NCI-H526 (cell line): ENCODE measurements at places on chromosomes 2 and 18.

GRCh38 chr2:238168196-238169047 lies 9.7 kb downstream of the ERFE start:
- DNase-seq, result no peak

- DNase-seq, result peak; percentile 30
Observed at GRCh38 chr18:79453816-79454735, 58.3 kb downstream of the NFATC1 start.

DNA sequence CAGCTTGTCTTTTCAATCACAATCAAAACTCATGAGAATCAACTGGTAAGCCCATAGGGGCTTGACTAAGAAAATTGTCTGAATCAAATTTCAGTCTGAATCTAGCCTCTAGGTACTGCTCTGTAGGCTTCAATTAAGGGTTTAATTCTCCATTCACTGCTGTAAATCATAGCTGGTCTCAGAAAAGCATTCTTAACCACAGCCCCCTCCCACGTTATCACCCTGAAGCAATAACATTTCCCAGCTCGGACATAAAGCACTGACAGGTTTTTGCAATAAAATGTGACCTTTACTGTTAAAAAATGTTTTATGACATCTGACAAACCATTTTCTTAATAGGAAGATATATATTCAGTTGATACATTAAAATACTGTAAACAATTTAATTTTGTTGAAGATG lies 55.0 kb downstream of the LRP1B start:
- DNase-seq, result no peak

- DNase-seq, result no peak
Observed at GRCh38 chr2:219629976-219630695, 2.7 kb downstream of the SLC4A3 start.

DNA sequence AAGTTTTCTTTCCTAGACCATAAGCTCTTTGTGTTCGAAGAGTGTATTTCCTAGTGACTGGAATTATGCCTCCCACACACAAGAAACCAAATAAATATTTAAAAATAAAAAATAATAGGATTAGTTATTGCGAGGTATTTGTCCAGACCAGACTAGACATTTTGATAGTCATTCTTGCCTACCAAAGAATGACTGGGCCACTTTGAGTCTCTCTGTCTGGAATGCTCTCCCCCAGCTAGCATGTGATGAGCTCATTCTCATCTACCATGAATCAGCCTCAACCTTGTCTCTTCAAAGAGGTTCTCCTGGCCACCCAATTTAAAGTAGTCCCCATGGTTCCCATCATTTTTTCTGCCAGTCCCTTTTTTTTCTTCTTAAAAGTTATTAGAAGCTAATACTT lies 13.9 kb upstream of the DSC1 start:
- DNase-seq, result no peak

DNA sequence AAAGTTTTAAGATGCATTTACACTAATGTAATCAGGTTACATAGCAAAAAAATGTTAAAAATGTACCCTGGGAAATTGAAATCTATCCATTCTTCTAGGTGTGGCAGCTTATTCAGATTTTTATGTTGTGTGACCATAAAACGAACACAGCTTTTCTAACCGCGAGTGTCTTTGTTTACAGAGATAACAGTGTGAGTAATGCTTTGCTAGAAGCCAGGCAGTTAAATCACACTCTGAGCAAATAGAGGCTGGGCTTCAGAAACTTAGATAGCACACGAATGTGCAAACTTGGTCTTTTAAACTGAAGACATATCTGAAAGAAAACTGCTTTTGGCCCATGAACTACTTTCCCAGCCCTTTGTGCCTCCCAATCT lies 116.1 kb downstream of the SPTBN1 start:
- DNase-seq, result peak; percentile 59

DNA sequence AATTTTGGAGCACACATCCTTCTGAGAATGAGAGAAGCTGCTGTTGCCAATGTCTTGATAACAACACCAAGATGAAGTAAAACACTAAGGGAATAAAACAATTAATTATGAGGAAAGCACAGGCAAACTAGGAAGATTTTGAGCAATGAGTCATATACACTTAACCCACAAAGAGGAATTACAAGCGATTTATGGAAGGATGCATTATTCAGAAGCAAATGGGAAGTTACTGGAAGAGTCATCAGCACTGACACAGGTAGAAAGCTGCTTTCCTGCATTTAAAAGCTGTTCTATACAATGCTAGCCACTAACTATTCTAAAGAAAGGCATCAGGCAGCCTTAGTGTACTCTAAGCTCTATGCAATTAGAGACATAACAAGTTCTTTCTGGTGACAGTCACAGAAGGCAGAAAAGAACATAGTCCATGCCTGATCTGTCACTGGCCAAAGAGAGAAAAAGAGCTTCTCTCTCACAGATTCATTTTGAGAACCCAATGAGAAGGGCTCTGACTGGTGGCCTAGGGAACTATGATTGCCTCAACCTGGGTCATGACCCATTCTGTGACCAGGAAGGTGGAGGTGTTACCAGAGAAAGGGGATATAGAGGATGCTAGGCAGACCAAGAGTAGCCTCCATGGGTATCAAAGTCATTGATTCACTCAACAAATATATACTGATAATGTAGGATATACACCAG lies 45.4 kb downstream of the M1AP start:
- DNase-seq, result no peak

DNA sequence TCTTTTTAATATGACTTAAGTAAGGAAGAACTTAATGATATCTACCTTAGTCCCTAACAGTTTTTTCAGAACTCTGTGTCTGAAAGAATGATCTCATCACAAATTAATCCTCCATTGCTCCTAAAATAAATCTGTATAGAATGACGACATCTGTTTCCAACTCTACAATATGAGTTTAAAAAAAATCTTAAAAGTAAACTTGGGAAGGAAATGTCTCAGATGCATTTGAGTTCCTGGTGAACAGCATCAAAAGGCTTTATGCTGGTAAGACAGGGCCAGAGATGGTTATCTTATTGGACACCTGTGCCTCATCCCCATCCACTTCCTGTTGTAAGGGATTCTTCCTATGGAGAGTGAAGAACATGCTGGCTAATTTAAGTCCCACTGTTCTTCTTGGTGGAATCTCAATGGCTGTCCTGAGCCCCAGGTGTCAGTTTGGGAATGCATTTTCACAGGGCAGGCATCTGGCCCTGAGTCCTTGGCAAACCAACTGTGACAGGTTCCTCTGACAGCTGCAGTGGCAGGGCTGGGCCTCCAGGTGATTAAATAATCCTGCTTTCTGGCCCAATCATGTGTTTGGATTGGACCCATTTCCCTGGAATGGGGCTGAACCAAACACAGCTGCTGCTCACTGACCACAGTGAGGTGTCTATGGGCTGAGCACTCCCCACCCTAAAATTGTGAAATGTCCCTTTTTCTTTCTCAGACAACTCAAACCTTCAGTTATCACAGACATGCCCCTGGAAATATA lies 12.9 kb upstream of the NCKAP5 start:
- DNase-seq, result no peak

GRCh38 chr2:64793701-64794100 lies 140.0 kb upstream of the SERTAD2 start:
- no peak for DNase-seq

GRCh38 chr2:219650426-219651248 lies 23.2 kb downstream of the SLC4A3 start:
- DNase-seq, result no peak

GRCh38 chr2:20214566-20215182 lies 10.3 kb downstream of the SDC1 start:
- no peak for DNase-seq

DNA sequence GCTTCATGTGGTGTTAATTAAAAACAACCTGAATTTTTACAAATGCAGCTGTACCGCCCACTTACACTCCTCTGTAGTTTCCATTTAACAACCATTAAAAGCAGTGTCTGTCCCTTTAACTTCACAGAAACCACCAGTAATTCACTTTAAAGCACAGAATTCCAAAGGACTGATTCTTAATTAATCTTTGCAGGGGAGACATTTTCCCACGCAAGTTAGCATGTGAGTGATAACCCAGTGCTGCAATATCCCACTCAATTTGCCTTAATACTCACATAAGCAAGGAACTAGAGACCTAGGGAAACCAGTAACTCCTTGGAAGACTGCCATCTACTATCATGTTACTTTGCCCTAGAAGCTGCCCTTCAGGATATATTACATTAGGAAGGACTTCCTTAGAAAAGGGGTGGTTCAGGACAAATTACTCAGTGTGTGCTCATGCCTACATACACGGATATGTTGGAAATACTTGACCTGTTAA lies 102.3 kb downstream of the OSR1 start:
- no peak for DNase-seq

- no peak for DNase-seq
Observed at GRCh38 chr2:23559561-23560239, 174.7 kb downstream of the KLHL29 start.

- no peak for DNase-seq
Observed at GRCh38 chr18:13565228-13565627, 161.1 kb downstream of the FAM210A start.
